ENCODE measurements at places on chromosomes 2 and 18.

DNA sequence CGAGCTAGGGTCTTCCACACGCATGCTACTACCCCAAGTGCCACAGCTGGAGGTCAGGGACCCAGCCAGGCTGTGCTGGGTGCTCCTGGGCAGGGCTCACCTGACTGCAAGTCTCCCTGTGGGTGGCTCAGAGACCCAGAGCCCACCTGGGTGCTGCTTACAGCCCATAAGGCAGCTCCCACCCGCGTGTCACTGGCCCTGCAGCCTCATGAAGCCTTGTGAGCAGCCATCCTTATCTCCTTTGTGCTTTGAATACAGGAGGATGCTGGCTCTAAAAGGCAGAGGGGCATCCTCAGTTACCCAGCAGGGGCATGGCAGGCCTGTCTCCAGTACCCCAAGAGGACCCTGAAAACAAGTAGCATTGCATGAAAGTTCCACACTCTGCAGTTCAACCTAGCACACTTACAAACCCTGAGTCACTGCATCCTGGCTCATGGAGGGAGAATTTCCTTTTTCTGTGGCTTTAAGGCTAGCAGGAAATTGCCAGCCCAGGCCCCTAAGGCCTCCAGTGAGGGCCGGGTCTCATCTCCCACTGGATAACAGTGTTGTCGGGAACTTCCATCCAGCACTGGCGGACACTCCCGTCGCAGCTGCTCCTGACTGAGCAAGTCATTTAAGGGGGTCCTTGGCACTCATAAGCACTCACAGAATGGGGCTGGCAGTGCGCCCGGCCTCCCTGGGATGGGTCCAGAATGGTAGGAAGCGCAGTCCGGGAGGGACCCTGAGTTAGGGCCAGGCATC lies 137.1 kb downstream of the RPIA start:
- DNase-seq = peak; percentile 9

- peak; percentile 28 for DNase-seq
These were observed 165.7 kb upstream of the SLC14A2 start for GRCh38 chr18:45449418-45450227.

GRCh38 chr2:69238449-69239031 lies 148.5 kb downstream of the GFPT1 start:
- peak; percentile 89 for DNase-seq

DNA sequence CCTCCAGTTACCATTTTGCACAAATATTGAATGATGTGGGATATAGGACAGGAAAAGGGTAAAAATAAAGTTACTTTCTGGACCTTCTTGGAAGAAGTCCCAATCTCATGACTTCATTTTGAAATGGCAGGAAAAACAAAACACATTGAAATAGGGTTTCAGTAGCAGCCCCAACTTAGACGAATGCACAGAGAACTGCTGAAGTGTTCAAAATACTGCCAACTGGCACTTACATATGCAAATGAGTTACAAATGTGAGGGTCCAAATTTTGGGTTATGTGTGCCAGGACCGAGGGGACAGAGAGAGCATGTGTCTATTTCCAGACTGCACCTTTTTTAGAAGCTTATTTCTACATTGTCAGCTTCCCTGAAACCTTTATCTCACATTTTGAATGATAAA lies 112.9 kb upstream of the CCDC68 start:
- DNase-seq = no peak

DNA sequence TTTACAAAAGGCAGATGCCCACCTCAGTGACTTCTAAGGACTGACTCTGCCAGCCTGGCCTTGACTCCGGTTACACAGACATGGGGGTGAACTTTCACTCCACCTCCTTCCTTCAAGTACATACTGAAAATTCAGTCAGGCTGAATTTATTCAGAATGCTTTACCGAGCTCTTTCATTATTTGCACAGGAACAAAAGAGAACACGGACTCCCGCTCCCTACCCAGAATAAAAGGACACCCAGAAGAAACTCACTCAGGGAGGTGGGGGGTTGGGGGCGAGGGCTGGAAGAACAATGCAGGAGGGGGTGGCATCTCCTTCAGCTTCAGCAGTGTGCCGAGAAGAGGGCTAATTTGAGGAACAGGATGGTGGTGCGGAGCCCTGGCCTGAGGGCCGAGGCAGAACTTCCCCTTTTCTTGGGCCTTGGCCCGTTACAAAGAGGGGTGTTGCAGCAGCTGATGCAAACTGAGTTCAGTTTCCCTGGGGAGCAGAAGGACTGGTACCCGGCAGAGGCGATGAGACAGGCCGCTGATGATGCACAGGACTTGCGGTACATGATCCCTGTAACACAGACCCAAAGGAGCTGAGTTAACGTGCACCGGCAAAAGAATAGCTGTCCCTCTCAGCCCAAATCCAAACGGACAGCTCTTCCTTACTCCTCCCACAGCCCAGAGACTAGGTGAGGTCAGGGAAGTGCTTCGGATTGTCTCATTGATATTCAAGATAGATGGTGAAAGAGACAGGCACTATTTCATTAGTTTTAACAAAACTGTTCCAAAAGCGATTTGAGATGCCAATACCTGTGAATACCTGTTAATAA lies 24.1 kb downstream of the LYPD1 start:
- no peak for DNase-seq

DNA sequence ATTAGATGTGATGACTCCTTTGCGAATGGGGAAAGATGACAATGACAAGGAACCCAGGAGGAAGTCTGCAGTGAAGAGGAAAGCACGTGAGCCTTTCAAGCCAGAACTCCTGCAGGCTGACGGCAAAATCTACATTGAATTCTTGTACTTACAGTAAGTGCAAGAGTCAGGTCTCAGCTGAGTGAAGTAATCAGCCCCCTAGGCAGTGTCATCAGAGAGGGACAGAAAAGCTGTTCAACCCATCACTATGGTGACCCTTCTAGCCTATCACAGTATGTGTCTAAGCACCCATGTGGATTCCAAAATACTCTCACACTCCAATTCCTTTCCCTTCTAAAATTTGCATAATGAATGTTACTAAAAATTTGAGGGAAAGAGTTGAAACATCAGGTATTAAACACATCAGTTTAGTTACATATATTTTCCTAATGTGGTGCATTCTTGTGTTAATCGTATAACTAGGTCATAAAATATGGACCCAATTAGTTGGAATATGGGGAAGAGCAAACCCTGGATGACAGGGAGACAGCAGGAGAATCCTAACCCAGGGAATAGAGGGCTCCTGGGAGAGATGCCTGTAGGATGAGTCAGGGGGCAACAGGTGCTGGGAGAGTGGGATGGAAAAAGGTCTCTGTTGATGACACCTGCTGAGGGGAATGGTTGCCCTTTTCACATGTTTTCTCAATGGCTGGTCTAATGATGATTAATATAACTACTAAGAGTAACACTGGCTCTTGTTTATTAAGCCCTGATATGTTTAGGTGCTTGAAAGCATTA lies 39.5 kb downstream of the VWC2L start:
- no peak for DNase-seq

- DNase-seq = no peak
These were observed 56.3 kb upstream of the TMEM200C start for GRCh38 chr18:5951515-5952091.

All from fibroblast of skin of right biceps (primary cell).